ENCODE measurements at places on chromosomes 13 and 19. TPM values are rescaled to one million over a fixed set of nuclear protein-coding genes. Genes with fewer than 3 reads are reported as not detected.

DNA sequence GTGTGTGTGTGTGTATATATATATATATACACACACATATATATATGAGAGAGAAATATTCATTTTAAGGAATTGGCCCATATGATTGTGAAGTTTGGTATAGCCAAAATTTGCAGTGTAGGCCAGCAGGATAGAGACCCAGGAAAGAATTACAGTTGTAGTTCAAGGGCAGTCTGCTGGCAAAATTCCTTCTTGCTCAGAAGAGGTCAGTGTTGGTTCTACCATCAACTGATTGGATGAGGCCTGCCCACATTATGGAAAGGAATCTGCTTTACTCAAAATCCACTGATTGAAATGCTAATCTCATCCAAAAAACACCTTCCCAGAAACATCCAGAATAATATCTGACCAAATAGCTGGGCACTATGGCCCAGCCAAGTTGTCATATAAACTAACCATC is 24.0 kb downstream of the RNF6 start:
- DNase-seq: no peak

DNA sequence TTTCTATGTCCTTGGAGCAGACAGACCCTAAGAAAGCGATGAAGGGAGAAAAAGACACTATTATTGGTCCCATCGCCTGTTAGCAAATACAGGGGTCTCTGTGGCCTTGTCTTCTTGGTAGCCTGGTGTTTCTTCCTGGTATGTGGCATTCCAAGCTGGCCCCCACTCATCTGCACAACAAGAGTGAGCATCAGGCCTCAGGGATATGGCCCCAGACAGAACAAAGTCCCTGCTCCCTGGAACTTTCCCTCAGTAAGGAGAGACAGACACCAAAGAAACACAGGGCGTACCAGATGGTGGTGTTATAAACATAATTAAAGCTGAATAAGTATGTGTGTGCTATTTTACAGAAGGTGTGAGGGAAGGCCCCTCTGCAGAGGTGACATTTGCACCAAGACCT is 48.2 kb upstream of the KPNA3 start:
- no peak for DNase-seq

DNA sequence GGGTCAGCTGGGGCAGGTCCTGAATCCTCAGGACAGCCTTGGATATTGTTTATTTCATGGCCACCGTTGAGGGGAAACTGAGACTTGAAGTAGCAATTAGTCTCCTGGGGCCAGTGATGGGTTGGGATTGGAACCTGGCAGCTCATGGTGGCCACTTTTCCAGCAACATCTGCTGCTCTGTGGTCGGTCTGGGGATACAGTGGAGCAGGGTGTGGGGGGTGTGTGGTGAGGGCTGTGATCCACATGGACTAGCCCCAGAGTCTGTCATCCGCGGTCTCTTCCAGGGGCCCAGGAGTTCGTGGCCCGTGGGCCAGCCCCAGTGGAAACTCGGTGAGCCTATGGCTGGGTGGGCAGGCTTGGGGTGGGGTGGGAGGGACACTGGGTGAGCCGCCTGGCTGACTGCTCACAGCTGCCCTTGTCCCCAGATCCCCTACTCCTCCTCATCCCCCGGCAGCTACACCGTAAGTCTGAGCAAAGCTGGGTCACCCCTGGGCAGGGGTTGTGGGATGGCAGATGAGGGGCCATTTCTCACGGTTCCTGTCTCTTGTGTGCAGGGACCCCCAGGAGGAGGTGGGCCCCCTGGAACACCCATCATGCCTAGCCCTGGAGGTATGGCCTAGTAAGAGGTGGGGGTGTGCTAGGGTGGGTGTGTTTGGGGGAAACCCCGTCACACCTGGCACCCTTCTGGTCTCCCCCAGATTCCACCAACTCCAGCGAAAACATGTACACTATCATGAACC is 5.5 kb downstream of the ISYNA1 start:
- no peak for DNase-seq

- no peak for DNase-seq
These were observed 434.4 kb upstream of the NBEA start for GRCh38 chr13:34507630-34508029.

GRCh38 chr13:109779074-109779473 is 7.3 kb downstream of the IRS2 start:
- DNase-seq: no peak

DNA sequence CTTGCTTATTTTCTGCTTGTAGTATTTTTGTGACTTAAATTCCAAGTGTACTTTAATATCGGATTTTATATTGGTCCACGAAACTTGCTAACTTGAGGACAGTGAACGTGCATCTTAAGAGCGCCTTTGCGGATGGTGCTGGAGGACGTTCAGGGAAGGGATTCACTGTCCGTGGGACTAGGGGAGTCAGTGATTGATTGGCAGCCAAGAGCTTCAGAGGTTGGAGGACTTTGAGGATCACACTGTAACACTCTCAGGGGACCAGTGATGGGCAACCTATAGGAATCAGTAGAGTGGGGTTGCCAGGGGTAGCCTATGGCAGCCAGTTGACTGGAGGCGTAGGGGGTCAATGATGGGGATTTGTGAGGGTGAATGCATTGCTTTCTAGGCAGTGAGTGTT is 516 bp downstream of the ZNF175 start:
- no peak for DNase-seq

- no peak for DNase-seq
These were observed 1.1 kb upstream of the HMGB1 start for GRCh38 chr13:30466841-30467252.

DNA sequence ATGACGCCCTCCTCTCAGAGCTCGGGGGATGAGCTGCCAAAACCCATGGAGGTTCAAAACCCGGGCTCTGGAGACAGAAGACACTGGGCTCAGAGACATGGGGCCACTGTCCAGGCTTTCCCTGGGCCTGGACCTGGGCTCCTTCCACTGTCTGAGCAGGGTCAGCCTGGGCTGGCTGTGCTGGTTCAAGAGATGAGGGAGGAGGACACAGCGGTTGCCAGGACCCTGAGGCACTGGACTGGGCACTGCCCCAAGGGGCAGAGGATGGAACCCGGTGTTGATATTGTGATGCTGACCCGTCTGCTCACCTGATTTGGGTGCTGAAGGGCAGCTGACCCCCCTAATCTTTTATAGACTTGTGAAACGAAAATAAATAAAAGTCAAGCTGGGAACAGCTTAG is 14.1 kb upstream of the SIGLEC11 start:
- DNase-seq: no peak

DNA sequence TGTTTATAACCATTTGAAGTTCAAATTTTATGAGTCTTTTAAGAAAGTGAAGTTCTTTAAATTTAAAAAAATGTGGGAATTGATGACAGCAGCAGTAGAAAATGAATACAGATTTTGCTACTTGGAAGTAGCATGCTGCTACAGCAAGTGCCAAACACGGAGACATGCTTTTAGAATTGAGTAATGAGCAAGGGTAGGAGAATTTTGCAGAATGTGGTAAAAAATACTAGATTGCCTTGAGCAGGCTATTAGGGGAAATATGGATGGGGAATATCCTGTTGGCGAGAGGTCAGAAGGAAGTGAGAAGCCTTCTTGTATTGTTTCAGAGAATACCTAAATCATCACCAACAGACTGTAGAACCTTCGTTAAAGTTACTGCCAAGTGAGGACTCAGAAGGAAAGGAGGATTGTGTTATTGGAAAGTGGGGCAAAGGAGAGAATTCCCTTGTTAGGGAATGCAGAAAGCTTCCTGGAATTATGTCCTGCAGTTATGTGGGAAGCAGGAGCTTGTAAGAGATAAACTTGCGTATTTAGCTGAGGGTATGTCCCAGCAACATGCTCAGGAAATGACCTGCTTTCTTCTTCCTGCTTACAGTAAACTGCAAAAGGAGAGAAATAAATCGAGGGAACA is 32.4 kb upstream of the OXGR1 start:
- no peak for DNase-seq

GRCh38 chr13:110283736-110284517 is 23.0 kb downstream of the COL4A1 start:
- DNase-seq: no peak

- no peak for DNase-seq
These were observed 120.5 kb downstream of the SLC7A1 start for GRCh38 chr13:29474991-29475390.

- no peak for DNase-seq
These were observed 20.4 kb upstream of the TNFSF13B start for GRCh38 chr13:108249150-108249549.

DNA sequence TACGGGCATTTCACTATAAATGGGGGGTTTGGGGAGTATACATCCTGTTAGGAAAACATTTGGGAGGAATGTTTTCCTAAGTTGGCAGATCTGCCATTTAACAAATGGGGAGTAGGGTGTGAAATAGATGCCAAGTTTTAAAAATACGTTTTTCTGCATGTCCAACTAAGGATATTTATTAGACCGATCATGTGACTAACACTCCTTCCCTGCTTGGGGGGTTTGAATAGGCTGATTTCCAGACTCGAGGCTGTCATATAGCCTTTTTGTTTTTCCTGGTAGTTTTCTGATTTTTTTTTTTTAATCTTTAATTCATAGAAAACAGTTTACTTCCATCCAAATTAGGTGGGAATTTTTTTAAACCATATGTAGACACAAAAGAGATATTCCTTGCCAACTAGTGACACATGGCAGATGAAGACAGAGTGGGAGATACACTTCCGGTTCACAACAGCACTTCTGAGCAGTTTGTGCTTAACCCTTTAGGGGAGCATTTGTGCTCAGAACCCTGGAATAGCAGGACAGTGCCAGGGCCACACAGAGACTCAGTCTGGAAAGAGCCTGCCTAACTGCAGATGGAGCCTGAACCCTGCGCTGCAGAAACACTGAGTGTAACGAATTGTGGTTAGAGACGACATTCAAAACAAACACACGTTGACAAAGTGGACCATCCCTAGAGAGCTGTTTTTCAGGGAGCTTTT is 5.6 kb upstream of the GATAD2A start:
- no peak for DNase-seq

DNA sequence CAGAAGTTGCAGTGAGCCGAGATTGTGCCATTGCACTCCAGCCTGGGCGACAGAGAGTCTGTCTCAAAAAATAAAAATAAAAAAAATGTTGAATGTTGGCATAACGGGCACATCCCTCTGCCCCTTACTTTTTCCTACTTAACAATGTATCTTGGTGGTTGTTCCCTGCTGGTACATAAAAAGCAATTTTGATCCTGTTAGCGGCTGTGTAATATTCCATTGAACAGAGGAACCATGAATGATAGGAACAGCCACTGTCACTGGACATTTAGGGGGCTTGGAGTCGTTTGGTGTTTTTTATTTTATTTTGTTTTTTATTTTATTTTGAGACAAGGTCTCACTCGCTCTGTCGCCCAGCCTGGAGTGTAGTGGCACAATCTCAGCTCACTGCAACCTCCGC is 10.4 kb upstream of the NCCRP1 start:
- DNase-seq: no peak

- DNase-seq: no peak
These were observed 11.8 kb downstream of the NLRP12 start for GRCh38 chr19:53812335-53812734.

GRCh38 chr19:11322269-11323024 is 17.0 kb downstream of the RAB3D start:
- no peak for DNase-seq

- DNase-seq: no peak
These were observed 13.3 kb upstream of the LEUTX start for GRCh38 chr19:39765091-39766076.

GRCh38 chr13:110408286-110408685 is 101.2 kb downstream of the COL4A2 start:
- no peak for DNase-seq

GRCh38 chr19:34493038-34493648 is 11.6 kb downstream of the WTIP start:
- DNase-seq: no peak

GRCh38 chr19:17079710-17080439 is 4.3 kb downstream of the MYO9B start:
- DNase-seq: peak; percentile 59

- DNase-seq: peak; percentile 99
These were observed at the start of gene EVI5L for GRCh38 chr19:7829561-7830271. Gene EVI5L, plus strand, starts transcription at chr19:7830218. Its CDS starts 16,325 bp downstream, at chr19:7846543.

GRCh38 chr13:21033856-21034602 is 27.4 kb downstream of the LATS2 start:
- no peak for DNase-seq

DNA sequence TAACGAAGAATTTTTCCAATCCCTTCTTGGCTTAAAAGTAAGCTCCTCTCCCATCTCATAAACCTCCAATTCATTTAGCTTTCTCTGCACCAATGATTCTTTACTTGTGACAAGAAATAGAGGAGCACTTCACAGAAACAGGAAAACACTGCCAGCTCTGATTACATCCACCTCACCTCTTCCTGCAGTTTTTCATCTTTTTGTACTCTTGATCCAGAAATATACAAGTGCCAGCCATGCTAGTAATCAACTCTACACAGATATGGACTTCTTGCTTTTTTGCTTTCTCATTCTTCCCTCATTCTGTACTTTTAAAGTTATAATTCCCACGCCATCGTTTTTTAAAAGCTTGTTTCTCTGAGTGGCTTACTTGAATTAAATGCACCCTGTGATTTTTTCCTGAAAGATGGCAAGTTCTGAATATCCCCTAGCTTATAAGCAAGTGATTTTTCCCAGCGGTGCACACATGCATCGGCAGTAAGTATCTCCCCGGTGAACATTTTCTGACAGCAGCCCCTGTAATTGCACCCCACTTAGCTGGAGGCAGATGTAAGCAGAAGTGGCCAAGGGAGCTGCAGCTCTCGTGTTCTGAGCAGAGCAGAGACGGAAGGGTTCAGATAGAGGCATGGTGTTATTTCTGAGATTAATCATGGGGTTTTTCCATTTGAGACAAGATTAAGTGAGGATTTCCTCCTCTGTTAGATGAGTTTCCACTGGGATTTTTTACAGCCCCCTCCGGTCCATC is 340.7 kb downstream of the SLC7A1 start:
- no peak for DNase-seq

GRCh38 chr13:98581971-98582702 is 5.2 kb upstream of the STK24 start:
- no peak for DNase-seq

DNA sequence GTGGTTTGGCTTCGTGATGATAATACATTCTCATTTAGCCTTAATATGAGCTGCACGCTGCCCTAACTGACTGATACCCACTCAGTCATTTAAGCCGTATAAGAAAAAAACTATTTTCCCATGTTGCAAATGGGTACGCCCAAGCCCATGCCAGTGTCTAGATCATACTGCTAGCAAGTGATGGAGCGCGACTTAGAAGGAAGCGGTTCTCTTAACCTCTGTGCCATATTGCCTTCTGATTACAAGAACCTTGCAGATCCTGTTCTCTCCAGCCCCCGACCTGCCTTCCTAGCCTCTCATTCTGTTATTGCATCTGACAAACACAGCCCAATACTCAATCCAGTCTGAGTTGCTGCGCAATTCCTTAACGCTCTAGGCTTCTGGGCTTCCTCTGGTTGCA is 603 bp downstream of the GPALPP1 start:
- no peak for DNase-seq

GRCh38 chr19:37907735-37908455 is 887 bp downstream of the SIPA1L3 start:
- no peak for DNase-seq

ELSPBP1 gene
- not detected for total RNA-seq

PLIN4 gene
- total RNA-seq: 3.4 TPM

RASAL3 gene
- 4.0 TPM for total RNA-seq

HSPB6 gene
- total RNA-seq: 122 TPM

OR7D2 gene
- total RNA-seq: not detected

CCDC169 gene
- total RNA-seq: 0.26 TPM

ZNF846 gene
- total RNA-seq: 13.4 TPM

CLDN10 gene
- 0.43 TPM for total RNA-seq

SYT5 gene
- 1.2 TPM for total RNA-seq

IZUMO4 gene
- 5.3 TPM for total RNA-seq

SIGLEC5 gene
- total RNA-seq: 0.32 TPM
